ENCODE measurements at places on chromosomes 6 and 20.

- DNase-seq, result no peak
These were observed 109.4 kb upstream of the ARMC2 start for GRCh38 chr6:108738684-108739416.

DNA sequence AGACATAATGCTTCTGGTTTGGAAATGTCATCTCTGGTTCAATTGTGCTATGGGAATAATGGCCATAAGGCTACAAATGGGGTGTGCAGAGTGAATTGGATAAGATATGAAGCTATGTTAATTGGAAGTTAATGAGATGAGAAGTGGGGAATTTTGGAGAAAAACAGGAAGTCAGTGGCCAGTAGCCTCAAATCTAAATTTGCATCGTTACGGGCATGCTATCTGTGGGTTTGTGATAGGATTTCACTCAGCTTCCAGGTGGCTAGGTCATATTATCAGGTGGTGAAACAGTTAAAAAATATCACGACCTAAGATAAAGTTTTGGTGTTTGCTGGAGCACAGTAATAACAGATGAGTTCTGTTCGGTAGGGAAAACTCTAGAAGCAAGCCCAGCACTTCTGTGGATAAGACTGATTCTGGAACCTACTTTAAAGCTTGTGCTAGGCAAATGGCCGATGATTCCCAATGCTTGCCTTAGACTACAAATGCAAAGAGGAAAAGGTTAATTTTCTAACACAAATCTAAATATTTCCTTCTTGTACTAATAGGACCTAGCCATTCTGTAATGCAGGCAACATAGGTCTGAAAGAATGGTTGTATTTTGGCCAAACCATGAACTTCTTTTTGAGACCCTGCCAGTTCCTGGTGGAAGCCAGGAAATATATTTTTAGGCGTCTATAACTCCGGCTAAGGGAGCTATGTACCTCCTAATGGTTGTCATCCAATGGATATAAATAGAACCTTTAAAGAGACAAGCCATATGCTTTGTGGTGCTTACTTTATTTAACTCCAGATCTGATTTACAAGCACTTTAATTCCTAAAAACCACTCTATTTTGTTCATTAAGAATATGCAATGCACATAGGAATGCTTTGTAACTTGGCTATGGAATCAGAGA is 111.0 kb downstream of the PLCB1 start:
- DNase-seq, result no peak

- DNase-seq, result no peak
These were observed at the start of gene PKHD1 for GRCh38 chr6:52087498-52087999. Gene PKHD1 (minus strand): TSS chr6:52087613. CDS start chr6:52084933, 2,680 bp downstream.

GRCh38 chr6:136102991-136103688 is 147.0 kb downstream of the MTFR2 start:
- DNase-seq, result no peak

DNA sequence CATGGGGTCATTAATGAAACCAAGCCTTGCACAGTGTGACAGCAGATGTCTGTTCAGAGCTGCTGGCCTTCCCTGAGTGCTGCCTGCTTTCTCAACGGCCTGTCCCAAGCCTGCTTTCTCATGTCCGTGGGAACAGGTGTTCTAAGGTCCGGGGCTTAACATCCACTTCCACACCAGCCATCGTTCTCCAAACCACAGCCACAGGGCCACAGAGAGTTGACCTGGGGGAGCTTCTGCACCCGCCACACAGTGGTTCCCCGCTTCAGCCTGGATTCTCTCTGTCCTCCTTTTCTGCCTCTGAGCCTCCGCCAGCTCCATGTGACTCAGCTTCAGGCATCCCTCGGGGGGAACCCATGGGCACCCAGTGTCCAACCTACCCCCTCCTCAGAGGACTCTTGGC is 26.9 kb upstream of the PPP1R3G start:
- no peak for DNase-seq

- no peak for DNase-seq
These were observed 24.9 kb upstream of the SULF2 start for GRCh38 chr20:47810116-47810677.

DNA sequence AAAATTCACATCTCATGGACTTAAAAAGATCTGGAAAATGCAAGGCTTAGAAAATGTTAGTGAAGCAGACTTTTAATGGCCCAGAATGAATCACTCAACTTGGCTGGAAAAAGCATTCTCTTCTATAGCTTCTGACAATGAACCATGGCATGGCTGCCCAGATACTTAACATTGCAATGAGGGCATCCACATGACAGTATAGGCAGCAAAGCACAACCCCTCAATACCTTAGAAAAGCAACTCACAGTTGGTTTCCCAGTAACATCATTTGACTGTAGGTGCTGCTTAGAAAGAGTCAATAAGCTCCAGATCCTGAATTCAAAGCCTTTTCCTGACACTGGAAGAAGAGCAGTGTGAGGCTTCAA is 155.8 kb downstream of the EYA4 start:
- no peak for DNase-seq

GRCh38 chr6:44094403-44095242 is 32.6 kb downstream of the MRPL14 start:
- DNase-seq, result no peak

DNA sequence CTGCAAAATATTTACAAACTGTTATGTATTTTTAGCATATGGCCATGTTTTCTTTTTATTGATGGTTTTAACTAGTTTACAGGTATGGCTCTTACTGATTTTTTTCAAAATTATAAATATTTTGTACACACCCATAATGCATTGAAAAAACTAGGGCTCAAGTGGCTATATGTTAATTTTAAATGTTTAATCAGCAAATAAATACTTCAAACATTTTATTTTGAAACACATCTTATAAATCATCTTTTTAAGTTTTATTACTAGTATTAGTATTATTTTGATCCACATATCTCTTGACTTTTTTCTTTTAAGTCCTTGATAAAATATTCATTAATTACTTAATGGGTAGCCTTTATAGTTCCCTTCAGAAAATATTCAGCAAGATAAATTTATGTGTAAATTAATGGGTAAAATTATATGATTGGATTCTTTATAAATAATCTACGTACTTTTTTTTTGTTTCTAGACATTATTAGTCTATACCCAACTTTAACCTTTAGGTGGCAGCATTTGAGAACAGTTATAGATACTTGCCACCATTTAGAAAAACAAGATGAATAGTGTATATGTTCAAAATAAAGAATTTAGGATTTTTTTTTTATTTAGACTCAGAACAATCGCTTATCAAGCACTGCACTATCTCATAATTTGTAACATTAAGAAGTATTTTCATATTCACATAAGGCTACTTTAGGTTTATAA is 241.9 kb downstream of the ADGRB3 start:
- DNase-seq, result no peak

- DNase-seq, result no peak
These were observed 58.7 kb upstream of the EMILIN3 start for GRCh38 chr20:41425180-41425884.

- DNase-seq, result no peak
These were observed 3.9 kb downstream of the FOXQ1 start for GRCh38 chr6:1315560-1316386.
